ENCODE measurements at places on chromosomes 13 and 19.
A peak's percentile ranks its signal among the peaks of the same experiment; 100 is the strongest.

DNA sequence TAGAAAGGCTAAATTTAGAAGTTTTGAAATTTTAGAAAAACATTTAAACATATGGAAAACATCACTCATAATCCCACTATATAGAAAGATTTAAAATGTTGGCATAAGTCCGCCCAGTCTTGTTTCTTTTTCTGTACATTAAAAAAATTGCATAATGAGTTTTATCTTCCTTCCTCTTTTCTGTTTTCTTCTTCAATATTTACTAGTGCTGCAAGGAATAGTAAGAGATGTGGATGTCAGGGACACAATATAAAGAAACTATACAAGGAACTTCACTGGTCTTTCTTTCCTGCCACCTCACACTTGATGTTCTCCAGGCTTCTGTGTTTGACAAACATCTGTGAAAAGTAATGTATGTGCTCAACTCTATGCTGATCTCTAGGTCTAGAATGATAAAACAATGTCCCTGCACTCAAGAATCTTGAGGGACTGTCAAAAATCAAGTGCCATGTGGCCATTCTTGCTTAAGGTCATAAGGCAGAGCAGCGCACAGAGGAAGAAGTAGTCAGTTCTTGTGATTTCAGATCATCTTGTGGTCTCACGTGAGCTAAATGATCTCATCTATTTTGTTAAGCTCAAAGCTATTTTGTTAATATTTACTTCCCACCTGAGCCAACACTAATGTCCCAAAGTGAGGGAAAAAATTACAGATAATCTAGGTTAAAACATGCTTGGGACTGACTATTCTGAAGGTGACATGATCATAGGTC lies 186.9 kb upstream of the OBI1 start:
- DNase-seq, result no peak

GRCh38 chr13:22229916-22230315 lies 559.0 kb downstream of the FGF9 start:
- no peak for DNase-seq

GRCh38 chr13:21875116-21875515 lies 204.2 kb downstream of the FGF9 start:
- DNase-seq, result no peak

- DNase-seq, result no peak
Observed at GRCh38 chr19:50016225-50016807, 8.9 kb downstream of the VRK3 start.

DNA sequence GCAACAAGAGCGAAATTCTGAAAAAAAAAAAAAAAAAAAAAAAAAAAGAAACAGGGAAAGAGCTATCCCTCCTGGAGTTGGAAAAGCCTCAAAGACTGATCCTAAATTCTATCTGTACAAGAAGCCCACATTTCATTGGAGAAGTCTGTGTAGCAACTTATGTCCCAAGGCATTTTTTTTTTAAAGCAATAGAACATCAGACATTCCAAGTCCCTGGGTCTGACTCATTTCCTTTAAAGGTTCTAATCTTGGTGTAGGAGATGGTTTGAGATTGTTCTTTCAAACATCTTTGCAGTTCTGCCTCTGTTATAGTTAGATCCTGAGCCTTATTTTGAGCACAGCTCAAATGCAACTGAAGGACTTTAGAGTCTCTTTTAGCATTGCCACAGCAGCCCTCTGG lies 706.5 kb upstream of the MIR17HG start:
- DNase-seq, result peak; percentile 62

DNA sequence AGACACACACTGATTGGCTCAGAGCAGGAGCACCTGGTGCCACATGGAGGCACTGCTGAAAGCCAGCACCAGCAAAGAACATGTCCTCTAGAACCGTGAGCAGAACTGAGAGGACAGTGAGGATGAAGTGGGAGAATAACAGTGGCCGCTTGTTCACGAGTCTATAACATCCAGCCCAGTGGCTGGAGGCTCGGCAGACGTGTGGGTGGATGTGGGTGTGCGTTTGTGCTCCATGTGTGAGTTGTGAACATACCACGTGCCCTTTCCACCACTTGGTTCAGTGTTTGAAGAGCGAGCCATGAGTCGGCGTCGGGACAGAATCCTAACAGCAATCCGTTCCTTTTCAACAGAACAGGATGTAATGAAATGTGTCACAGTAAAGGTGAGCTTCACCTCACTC lies 113.0 kb downstream of the SOX1 start:
- no peak for DNase-seq

- no peak for DNase-seq
Observed at GRCh38 chr13:41490371-41491015, 33.1 kb downstream of the RGCC start.

DNA sequence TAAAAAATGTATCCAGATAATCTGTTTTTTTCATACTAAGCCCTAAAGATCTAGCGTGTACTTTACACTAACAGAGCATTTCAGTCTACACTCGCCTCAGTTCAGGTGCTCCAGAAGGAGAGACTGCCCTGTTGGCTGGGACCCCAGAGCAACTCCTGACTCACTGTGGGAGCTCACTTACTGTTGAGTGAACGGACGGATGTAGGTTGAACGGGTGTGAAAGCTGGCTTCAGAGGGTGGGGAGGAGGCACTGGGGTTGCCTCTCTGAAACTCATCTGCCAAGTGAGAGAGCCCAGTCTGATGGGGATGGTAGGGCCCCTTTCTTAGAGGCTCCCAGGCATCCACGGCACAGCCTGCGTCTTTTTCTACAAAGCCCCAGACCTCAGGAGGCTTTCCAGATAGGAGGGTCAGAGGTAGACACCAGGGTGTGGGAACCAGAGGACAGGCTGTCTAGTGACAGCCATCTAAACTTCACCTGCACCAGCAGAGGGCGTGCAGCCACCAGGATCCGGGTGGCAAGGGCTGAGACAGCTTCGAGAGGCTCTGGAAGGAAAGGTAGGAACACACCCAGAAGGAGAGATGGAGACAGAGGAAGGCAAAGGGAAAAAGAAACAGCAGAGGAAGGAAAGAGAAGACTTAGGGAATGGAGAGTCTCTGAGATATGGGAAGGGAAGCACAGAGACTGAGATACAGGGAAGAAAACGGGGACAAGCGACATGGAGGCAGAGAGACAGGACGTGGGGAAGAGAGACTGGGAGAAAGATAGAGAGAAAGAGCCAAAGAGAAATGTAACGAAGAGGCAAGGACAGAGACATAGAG lies 3.7 kb downstream of the KASH5 start:
- DNase-seq, result peak; percentile 83

GRCh38 chr13:102771298-102772041 lies 2.1 kb downstream of the TEX30 start:
- DNase-seq, result no peak

DNA sequence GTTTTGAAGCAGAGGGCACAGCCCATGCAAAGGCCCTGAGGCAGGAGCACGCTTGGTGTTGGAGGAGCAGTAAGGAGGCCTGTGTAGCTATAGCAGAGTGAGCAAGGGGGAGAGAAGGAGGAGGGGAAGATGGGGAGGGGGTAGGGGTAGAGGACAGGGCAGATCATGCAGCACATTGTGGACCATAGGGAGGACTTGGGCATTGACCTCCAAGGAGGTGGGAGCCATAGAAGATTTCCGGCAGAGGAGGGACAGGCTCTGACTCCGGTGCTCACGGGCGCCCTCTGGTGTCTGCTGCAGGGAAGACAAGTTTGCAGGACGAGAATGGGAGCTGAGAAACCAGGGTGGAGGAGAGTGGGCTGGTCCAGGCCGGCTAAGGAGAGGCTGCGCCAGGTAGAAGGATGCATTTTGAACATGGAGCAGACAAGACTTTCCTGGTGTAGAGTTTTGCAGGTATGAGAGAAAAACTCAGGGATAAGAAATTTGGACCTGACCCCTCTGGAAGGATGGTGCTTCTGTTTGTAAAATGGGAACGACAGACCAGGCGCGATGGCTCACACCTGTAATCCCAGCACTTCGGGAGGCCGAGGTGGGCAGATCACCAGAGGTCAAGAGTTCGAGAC lies 13.7 kb upstream of the CREB3L3 start:
- peak; percentile 72 for DNase-seq

GRCh38 chr19:29666578-29667386 lies 1.5 kb downstream of the PLEKHF1 start:
- peak; percentile 43 for DNase-seq
